Ovary (tissue), 10 donors: ENCODE measurements at places on chromosomes 2 and 18. TPM values are rescaled to one million over a fixed set of nuclear protein-coding genes. Genes with fewer than 3 reads are reported as not detected.

DNA sequence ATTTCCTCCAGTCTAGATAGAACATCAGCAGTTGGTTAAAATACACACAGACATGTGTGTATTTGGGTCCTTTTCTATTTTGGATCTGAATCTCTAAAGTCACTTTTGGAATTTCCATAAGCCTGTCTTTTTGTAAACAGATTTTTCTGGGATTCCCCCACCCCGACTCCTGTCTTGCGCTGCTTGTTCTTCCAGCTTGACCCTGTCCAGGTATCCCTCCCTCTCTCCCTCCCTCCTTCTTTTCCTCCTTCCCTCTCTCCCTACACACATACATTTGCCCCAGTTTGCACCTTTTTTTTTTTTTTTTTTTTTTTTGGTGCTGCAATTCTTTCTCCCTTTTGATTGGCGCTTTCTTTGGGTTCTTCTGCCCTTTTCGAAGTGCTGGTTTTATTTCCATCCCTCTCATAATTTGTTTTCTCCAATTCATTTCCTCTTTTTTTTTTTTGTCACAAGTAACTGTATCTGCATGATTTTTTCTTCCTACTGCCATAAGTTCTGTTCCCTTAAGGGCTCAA is 114.8 kb upstream of the SERTAD2 start:
- DNase-seq, result no peak

GRCh38 chr2:183505911-183506310 is 381.7 kb downstream of the NUP35 start:
- DNase-seq, result no peak

- no peak for DNase-seq
Observed at GRCh38 chr18:8982416-8983183, 119.9 kb upstream of the NDUFV2 start.

- no peak for DNase-seq
Observed at GRCh38 chr2:221465776-221466175, 106.3 kb downstream of the EPHA4 start.

- DNase-seq, result no peak
Observed at GRCh38 chr2:198913394-198914152, 544.2 kb downstream of the SATB2 start.

DNA sequence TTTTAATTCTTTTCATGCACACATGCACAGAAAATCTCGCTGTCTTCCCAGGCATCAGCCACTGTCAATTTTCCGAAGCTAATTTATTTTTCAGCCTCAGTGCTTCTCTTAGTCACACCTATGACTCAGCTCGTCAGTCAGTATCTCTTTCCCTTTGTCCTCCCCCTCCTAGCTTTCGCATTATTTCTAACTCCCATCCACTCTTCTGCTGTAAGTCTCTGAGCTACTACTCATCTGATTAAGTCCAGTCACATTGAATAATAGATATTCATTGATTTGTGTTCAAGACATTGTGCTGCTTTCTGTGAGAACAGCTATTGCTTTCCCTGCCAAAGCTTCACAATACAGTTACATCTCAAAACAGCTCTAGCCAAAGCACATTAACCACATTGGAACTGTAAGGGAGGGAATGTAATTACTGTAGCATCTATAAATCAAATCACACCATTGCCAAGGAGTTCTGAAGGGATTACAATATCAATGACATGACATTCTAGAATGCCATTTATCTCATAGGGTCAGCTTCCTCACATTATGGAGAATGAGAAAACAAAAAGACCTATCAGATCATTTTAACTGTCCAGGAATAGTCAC is 89.4 kb downstream of the SCN3A start:
- no peak for DNase-seq

DNA sequence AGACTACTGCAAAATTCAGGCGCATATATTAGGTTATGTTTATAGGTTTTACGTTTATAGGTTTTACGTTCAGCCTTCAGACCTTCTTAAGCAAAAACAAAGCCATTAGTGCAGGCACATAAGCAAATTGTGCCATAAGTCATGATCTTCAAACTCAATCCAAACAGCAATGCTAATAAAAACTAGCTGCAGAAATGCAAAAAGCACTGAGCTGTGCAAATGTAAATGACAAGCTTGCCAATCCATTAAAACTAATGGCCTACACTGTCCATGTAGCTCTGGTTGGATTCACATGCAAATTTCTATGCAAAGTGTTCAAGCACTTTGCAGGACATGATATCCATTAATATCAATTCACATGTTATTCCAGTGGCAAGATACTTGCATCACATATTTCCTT is 50.9 kb downstream of the LRPPRC start:
- no peak for DNase-seq

DNA sequence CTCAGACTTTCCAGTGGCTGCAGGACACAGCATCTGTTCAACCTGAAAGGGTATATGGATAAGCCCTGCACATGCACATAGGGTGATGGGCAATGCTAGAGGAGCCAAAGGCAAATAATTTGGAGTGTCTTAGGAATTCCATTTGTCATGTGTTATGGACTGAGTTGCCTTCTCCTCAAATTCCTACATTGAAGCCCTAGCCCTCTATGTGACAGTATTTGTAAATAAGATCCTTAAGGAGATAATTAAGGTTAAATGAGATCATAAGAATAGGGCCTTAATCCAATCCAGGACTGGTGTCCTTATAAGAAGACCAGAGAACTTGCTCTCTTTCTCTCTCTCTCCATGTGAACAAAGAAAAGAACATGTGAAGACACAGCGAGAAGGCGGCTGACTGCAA is 42.9 kb upstream of the CREG2 start:
- no peak for DNase-seq

DNA sequence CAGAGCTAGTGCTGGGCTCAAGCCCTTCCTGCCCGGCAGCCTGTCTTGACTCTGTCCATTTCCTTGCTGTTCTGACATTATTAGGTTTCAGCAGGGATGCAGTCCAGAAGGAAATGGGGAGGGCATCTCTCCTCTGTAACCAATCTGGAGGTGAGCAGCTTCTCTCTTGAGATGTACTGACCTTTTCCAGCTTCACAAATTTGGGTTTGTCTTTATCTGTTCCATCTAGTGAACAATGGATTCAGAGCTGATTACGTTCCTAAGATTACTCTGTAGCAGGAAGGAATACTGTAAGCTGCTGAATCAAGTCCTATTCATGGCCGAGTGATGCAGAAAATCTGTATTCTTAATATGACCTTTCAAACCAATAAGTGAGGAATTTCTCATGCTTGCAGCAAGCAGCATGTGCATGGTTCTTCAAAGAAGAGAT is 11.0 kb downstream of the PLA2R1 start:
- DNase-seq, result no peak

GRCh38 chr2:114108249-114108648 is 218.4 kb downstream of the ACTR3 start:
- DNase-seq, result no peak

DNA sequence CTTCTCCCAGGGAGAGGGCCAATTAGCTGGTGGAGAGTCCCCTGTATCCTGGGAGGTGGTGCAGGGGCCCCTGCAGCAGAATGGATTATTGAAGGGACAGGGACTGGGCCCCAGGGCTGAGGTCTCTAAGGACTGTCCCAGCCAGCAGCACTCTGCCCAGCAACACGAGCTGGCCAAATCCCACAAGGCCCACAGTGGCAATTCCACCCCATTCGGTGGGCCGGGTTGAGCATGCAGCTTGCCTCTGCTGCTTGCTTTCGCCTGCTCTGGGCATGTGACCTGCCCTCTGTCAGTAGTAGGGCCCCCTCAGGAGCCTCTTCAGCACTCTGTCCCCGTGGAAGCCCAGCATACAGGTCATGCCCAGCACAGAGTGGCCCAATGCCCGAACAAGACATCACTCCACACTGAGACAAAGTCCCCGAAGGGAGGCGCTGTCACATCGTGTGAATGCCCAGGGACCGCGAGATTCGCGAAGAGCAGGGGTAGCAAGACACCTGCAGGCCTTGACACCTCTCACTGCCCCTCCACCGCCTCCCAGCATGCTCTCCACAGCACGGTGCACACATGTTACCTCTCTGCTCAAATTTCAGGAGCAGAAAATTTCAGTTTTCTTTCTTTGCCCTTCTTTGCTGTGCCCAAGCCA is 65.4 kb downstream of the CRACDL start:
- no peak for DNase-seq

The ADRA2B gene
- polyA plus RNA-seq, result 0.90 TPM

The SOWAHC gene
- polyA plus RNA-seq, result 9.9 TPM

The AGXT gene
- 0.04 TPM for polyA plus RNA-seq

The GLI2 gene
- polyA plus RNA-seq, result 5.9 TPM
